ENCODE measurements at places on chromosomes 4 and X. TPM values are rescaled to one million over a fixed set of nuclear protein-coding genes. Genes with fewer than 3 reads are reported as not detected.
A peak's percentile ranks its signal among the peaks of the same experiment; 100 is the strongest.

DNA sequence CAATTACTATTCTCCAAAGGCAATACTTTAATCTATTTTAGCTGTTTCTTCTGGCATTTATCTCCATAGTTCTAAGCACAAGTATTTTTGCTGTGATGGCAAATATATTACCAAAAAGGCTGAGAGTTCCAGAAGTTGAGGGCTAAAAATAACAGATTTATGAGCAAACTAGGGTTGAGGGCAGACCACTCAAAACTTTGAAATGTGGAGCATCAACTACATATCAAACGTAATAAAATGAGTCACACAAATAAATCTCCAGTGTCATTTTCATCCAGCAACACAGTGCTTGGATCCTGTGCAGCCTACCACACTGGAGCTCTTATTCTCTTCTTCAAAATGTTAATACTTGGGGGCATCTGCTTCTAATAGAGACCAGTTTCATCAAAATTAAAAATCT, 163.9 kb downstream of the HS3ST1 start:
- no peak for DNase-seq

The CBLL2 gene
- total RNA-seq: not detected

DNA sequence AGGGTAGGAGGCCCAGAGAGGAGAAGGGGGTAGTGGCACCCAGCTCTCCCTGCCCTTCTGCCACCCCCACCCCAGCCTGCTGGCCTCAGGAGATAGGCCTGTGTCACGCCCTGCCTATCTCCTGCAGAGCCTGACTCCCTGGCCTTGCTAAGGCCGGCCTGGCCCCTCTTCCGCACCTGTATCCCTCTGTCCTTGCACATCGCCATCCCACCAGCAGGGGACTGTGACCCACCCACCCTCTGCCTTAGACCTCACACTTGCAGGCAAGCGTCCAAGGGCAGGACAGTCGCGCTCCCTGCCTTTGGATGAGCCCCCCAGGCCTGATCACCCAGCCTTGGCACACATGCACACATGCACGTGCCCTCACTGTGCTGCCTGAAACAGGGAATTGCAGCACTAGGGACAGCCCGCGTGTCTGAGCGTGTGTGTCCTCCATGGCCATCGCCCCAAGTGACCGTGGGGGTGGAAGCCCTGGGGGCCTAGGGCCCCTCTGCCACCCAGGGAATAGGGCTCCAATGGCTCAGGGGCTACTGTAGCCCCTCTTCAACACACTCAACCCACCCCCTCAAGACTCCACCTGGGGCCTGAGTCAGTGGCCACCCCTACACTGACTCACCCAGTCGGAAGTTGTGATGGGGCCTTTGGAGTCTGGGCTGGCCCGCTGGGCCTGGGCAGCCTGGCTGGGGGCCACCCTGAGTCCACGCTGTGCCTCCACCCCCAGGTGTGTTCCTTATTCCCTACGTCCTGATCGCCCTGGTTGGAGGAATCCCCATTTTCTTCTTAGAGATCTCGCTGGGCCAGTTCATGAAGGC, 2.1 kb downstream of the SLC6A8 start:
- DNase-seq: no peak

GRCh38 chr4:73257651-73258435, 755 bp downstream of the ANKRD17 start:
- peak; percentile 53 for DNase-seq

DNA sequence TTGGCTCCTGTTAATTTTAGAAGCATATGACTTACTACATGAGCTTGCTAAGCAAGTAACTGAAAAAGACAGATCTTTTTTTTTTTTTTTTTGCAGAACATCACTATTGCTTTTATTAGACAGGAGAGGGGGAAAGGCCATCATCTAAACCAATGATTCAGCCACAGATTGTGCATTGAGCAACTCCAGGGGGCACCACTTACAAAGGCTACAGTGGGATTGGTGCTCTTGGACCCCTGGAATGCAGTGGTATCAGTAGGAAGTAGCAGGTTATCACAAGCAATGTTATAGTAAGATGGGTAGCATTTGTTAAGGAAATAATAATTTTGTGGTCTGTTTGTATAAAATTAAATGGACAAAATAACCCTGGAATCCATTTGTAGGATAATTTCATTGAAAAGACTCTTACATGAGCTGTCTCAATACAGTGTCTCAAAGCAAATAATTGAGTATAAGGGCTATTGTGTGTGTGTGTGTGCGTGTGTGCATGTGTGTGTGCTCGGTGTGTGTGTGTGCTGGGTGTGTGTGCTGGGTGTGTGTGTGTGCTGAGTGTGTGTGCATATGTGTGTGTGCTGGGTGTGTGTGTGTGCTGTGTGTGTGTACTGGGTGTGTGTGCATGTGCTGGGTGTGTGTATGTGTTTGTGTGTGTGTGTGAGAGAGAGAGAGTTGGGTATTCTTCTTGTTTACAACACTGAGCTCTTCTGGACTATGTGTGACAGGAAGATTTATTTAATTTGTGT, 296.3 kb downstream of the PCDH7 start:
- no peak for DNase-seq

Data from dermis blood vessel endothelial cell (primary cell).